ENCODE measurements at places on chromosomes 12 and 14.

DNA sequence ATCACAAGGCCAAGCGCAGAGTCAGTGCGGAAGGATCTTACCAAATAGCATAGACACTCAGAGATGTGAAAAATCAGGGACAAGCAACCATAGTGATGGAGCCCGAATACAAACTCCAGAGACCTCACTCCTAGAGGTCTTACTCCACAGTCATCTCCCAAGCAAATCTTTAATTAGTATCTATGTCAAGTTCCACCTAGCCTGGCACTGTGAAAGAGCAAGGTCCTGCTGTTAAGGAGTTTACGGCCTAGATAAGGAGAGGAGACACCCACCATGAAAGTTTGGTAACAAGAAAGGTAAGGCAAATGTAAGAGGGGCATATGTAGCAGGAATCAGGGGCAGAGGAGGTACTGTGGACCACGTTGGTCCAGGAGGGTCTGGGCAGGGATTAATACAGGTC lies 7.4 kb upstream of the PLEKHG6 start:
- no peak for DNase-seq

DNA sequence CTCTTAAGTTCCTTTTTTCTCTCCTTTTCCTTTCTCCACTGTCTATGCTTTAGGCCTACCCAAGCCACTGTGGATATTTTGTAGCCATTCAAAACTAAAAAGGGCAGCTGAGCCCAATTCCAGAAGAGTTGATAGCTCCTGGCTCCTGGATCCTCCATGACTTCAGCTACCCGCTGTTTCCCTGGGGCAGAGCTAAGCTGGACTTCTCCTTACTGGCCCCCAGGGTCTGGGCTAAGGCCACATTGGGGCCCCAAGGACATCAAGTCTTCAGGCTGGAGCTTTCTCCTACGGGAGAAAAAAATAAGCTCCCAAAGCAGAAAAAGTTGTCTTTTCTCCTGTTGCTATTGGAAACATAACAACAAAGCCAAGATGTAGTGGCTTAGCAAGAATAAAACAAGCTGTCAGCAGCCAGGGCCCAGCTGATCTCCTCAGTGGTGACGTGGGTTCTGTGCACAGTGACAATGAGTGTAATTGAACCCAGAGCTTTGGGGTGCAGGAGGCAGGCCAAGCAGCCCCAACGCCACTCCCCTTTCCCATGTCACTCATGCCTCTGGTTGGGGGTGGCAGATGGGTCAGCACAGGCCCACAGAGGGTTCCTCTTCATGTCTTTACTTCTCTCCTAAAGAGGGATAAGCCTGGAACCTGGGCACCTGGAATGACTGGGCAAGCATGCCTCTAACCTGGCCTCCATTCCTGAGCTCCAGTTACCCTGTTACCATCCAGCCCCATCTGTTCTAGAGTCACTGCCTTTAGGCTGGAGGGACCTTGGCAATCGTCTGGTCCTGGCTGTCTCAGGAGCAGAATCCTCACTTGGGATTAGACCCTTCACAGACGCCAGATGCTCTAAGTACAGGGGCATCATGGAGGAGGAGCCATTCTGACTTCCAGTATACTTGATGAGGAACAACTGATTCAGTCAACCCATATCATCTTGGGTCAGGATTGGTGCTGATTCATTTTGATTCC lies 171.2 kb downstream of the ZFP36L1 start:
- DNase-seq, result no peak

- DNase-seq, result no peak
Observed at GRCh38 chr12:89155826-89156225, 196.5 kb downstream of the DUSP6 start.

- no peak for DNase-seq
Observed at GRCh38 chr14:66979101-66979974, 209.9 kb upstream of the GARIN2 start.

GRCh38 chr12:118582863-118583262 lies 206.5 kb downstream of the SUDS3 start:
- DNase-seq, result no peak

- no peak for DNase-seq
Observed at GRCh38 chr12:107748472-107748871, 12.5 kb downstream of the PRDM4 start.
